ENCODE measurements at places on chromosomes 11 and 22. TPM values are rescaled to one million over a fixed set of nuclear protein-coding genes. Genes with fewer than 3 reads are reported as not detected.

DLG2 gene
- 1.8 TPM for total RNA-seq

ANO9 gene
- total RNA-seq = 18.4 TPM

PDXP gene
- 14.3 TPM for total RNA-seq

MS4A3 gene
- total RNA-seq = not detected

A4GALT gene
- 12.7 TPM for total RNA-seq

POTEH gene
- not detected for total RNA-seq

MRGPRX4 gene
- total RNA-seq = not detected

SYT8 gene
- total RNA-seq = not detected

POU2AF1 gene
- total RNA-seq = not detected

OR10D3 gene
- not detected for total RNA-seq

P2RY6 gene
- 4.5 TPM for total RNA-seq

TTC36 gene
- total RNA-seq = 0.62 TPM

- no peak for DNase-seq
These were observed 9.0 kb downstream of the TUBA8 start for GRCh38 chr22:18119409-18120110.

DNA sequence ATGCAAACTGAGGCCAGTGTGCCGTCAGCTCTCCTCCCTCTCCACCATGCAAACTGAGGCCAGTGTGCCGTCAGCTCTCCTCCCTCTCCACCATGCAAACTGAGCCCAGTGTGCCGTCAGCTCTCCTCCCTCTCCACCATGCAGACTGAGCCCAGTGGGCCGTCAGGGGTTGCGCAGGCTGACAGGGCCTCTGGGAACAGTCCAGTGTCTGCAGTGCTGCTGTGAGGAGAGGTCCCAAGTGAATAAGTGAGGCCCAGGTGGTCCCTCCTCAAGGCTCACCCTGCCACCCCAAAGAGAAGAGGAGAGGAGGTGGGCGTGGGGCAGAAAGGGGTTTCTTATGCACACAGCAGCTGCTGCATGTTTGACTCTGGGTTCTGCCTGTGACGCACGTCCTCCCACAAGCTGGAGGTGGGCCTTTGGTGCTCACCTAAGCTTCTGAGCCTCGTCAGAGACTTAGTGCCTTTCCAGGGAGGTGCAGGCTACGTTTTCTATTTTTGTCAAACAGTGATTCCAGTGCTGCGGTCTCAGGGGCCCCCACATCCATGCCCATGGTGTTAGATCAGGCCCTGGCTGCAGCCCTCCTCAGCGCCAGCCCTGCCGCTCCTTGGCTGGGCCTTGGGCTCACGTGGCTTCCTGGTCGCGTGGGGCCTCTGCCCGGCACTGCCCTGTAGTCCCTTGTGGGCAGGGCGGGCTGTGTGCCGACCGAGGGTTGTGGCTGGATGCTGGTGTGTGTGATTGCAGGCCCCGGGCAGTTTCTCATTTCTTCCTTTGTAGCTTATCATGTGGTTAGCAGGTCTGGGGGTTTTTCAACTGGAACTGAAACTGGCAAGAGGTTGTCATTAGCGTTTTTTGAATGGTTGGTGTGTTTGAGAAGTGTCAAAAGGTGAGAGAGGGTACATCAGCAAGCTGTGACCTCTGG lies 7.1 kb downstream of the TPCN2 start:
- no peak for DNase-seq

GRCh38 chr11:99911116-99911515 lies 776.0 kb upstream of the ARHGAP42 start:
- DNase-seq = no peak

DNA sequence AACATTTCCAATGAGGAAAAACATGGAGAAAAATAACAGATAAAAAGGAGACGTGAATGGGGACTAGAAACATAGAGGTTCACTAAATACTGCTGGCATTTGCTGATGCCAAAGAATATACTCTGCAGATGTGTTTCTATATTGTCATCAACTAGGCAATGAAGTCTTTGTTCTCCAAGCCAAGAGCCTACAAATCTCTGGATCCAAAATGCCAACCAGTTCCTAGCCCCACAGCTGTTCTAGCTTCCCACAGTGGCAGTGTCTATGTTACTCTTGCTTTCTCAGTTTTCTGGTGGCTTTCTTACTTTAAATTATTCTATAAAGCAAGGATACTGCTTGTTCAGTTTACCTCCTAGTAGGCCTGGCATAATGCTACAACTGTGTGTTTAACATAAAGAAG lies 977.9 kb upstream of the CCDC90B start:
- no peak for DNase-seq

- DNase-seq = no peak
These were observed 65.2 kb downstream of the PDE2A start for GRCh38 chr11:72609045-72609444.

DNA sequence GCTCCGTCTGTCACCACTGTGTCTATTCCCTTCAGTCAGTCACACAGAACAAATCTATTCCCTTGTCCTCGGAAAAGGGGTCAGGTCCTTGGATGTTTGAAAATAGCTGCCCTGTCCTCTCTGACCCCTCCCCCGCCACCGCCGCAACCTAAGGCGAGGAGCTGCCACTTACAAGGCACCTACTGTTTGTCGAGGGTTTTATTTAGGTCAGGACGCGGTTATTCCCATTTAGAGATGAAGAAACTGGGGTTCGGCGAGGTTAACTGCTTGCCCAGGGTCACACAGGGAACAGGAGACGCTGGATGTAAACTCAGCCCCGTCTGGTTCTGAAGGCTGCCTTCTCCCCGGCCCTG lies 1468.1 kb downstream of the BRD1 start:
- no peak for DNase-seq

- DNase-seq = no peak
These were observed 438.2 kb downstream of the BUD13 start for GRCh38 chr11:116334596-116334995.

DNA sequence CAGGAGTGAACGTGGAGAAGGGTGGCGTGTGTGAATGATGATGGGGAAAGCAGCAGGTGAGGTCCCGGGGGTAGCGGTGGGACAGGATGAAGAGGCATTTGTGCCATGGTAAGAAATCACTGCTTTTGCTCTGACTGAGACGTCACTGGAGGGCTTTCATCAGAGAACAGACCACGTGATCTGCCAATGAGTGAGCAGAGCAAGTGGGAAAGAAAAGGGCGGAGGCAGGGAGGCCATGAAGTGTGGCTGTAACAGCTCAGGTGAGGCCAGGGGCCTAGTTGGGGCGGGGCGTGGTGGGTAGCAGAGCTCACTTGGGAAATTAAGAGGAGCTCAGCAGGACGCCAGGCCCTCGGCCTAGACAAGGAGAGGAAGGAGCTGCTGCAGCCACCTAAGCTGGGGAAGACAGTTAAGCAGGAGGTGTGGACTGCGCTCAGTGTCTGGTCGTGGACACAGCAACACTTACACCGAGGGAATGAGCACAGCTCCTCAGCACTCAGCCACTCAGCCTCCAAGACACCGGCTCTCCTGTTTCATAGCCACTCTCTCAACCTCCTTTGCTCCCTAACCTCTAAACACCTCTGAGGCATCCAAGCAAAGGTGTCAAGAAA lies 14.1 kb upstream of the TMEM121B start:
- DNase-seq = no peak

DNA sequence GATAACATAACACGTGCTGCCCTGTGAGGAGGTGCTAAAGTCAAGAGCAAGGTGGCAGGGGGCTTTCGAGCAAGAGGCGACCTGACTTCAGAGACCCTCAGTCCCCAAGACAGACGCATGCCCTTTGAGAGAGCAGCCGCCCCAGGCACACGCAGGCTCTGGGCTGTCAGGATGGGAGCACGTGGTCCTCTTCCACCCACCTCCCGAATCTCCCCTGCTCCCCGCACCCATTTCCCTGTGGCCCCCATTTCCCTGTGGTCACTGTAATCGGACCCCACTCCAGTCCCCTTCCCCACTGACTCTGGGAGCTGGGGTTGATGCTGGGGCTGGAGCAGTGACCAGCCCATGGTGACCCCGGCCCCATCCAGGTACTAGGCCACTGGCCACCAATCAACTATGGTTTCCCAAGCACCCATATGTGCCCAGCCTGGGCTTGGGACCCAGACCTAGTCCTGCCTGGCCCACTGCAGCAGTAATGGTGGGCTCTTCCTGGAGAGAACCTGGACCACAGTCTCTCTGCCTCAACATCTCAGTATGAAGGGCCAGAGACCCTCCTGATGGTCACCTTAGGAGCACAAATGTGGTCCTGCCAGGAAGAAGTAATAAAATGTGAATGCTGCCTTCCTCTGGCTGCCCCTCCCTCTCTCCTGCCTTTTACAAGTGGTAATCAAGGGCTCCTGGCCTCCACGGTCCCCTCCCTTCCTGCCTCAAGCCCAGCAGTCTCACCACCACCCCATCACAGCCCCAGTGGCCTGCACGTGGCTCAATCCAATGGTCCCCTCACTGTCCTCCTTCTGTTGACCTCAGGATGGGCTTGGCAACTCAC lies 39.0 kb downstream of the IGLL5 start:
- DNase-seq = no peak

DNA sequence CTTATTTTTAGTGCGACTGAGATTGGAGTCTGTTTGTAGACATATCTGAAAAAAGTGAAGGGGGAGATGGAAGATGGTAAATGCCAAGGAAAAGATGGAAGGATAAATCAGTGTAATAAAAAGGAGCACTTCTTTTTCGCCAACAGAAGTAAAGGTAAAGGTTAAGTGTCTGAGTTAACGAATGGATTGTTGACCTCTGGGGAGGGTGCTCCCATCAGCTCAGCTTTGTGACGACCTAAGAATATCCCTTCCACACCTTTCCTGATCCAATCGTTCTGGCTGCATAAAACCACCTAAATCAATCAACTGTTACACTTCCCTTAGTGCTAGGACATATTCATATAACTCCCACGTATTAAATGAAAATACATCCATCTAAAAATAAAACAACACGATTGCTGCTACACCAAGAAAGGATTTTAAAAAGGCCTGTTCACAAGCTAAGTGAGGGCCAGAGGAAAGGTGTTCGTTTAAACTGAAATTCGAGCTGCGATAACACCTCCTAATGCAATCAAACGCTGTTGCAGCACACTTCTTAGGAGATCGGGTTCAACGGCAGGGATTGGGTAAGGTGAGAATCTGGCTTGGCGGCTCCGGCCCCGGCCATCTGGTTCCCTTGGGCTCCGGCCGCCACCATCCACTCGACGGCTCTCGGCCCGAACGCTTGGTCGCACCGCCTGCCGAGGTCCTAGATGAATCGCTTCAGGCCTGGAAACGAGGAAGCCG lies 658 bp downstream of the C11orf71 start:
- DNase-seq = no peak

GRCh38 chr11:130772266-130773227 lies 143.7 kb downstream of the SNX19 start:
- peak; percentile 85 for DNase-seq

DNA sequence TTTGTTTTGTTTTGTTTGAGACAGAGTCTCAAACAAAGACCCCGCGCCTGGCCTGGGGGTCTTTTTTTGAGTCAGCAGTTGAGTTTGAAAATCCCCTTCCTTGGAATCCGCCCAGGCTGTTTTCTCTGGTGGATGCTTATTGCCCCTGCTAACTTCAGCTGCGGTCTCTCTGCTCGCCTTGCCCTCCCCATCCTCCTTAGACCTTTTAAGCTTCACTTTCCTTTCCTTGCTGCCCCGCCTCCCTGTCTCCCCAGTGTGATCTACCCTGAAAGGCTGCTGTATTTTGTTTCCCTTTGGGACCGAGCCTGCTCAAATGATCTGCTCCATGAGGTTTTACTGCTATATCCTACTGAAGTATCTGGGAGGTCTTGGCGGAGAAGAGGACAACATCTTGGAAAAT lies 2.5 kb downstream of the USP18 start:
- DNase-seq = no peak

DNA sequence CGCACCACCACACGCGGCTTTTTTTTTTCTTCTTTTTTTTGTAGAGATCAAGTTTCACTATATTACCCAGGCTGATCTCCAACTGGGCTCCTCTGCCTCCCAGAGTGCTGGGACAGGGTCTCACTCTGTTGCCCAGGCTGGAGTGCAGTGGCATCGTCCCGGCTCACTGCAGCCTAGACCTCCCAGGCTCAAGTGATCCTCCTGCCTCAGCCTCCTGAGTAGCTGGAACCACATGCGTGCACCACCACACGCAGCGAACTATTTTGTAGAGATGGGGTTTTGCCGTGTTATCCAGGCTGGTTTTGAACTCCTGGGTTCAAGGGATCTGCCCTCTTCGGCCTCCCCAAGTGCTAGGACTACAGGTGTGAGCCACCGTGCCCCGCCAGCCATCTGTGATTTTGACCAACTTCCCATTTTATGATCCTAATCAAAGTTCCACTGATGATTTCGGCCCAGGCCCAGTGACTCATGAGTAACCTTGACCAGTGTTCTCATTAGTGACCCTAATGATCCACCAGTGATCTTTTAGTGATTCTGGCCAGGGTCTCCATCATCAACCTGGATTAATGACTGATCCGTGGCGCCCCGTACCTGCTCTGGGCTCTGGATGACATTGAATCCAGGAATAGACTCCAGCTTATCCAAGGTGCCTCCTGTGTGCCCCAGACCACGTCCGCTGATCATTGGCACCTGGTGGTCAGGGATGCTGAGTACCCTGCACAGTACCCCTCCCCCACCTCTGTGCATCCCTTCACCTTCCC lies 1.7 kb downstream of the TYMP start:
- no peak for DNase-seq

DNA sequence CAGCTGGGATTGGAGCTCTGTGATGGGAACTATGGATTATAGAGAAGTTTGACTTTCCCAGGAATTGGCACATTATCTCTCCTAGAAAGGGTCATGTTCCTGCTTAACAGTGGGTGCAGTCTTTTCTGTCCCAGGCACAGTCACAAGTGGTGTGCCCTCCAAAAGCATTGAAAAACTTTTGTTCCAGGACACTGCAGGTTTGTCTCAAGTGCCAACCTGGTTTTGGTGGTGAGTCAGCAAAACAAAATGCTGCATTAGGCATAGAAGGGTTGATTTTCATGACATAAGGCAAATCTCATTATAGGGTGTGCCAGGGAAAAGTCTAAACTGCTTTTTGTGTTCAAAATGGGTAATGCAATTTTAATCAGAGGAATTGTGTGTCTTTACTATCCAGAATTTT lies 4.9 kb downstream of the HTATIP2 start:
- DNase-seq = no peak

- no peak for DNase-seq
These were observed 3.9 kb downstream of the RHOG start for GRCh38 chr11:3836903-3837302.

Measured in kidney epithelial cell (primary cell).